Liver (tissue), 10 donors: ENCODE measurements at places on chromosomes 11 and 22. TPM values are rescaled to one million over a fixed set of nuclear protein-coding genes. Genes with fewer than 3 reads are reported as not detected.

Gene FAM181B
- under 0.01 TPM for total RNA-seq

Gene MOV10L1
- total RNA-seq: 0.47 TPM

Gene CDC42EP1
- total RNA-seq: 18.8 TPM

Gene ACR
- total RNA-seq: 0.17 TPM

Gene MS4A4A
- total RNA-seq: 8.6 TPM

Gene CTSD
- 374 TPM for total RNA-seq

Gene SDHAF2
- total RNA-seq: 25.5 TPM

Gene HBD
- total RNA-seq: not detected

Gene NNMT
- total RNA-seq: 2,438 TPM

Gene WBP2NL
- 0.33 TPM for total RNA-seq

DNA sequence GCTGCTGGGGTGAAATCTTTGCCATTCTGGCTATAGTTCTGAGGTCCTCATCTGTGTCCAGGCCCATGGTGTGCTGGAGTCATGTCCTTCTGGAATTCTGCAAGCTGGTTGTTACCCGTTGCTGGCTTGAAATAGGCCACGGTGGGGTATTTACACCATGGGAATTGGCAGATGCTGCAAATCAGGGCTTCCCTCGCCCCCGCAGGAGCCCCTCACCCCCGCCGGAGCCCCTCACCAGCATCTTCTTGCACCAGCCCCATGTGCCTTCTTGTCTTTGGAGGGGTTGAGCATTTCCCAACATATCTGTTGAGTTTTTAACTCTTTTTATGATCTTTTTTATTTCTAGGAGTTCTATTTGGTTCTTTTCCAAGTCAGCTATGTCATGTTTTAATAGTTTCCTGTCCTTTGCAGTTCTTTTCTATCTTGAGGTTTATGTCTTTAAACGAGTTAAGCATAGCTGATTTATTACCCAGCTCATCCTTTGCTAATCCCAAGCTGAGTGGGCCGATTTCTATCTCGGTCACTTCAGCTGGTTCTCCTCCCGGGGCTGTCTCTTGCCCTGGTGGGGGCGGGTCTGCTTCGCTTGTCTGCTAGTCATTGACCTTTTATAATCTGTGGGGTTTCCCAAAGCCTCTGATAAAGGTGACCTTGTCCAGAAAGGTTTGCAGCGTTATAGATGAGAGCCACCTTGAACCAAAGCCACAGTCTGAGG is 17.6 kb downstream of the ANO1 start:
- DNase-seq: no peak

DNA sequence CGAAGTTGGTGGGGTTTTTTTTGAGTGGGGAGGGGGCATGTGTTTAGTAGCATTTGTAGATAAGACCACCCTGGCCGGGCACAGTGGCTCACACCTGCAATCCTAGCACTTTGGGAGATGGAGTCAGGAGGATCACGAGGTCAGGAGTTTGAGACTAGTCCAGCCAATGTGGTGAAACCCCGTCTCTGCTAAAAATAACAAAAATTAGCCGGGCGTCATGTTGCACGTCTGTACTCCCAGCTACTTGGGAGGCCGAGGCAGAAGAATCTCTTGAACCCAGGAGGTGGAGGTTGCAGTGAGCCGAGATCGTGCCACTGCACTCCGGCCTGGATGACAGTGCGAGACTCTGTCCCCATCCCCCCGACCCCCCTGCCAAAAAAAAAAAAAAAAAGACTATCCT is 34.6 kb downstream of the CECR2 start:
- DNase-seq: no peak

DNA sequence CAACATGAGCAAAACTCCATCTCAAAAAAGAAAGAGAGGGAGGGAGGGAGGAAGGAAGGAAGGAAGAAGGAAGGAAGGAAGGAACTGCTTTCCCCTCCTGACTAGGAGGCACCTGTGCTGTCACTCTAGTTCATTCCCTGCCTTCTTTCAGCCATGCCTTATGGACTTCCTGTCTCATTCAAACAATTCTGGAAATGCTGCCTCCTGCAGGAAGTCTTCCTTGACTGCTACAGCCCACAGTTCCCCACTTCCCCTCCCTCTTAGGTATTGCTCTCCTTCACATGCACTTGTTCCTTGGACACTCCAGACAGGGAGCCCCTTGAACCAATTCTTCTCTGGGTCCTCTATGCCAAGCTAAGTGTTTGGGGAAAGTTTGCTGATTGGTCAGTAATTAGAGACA is 31.6 kb upstream of the WNT11 start:
- no peak for DNase-seq

GRCh38 chr22:37020192-37020479 is 594 bp downstream of the MPST start:
- DNase-seq: no peak

DNA sequence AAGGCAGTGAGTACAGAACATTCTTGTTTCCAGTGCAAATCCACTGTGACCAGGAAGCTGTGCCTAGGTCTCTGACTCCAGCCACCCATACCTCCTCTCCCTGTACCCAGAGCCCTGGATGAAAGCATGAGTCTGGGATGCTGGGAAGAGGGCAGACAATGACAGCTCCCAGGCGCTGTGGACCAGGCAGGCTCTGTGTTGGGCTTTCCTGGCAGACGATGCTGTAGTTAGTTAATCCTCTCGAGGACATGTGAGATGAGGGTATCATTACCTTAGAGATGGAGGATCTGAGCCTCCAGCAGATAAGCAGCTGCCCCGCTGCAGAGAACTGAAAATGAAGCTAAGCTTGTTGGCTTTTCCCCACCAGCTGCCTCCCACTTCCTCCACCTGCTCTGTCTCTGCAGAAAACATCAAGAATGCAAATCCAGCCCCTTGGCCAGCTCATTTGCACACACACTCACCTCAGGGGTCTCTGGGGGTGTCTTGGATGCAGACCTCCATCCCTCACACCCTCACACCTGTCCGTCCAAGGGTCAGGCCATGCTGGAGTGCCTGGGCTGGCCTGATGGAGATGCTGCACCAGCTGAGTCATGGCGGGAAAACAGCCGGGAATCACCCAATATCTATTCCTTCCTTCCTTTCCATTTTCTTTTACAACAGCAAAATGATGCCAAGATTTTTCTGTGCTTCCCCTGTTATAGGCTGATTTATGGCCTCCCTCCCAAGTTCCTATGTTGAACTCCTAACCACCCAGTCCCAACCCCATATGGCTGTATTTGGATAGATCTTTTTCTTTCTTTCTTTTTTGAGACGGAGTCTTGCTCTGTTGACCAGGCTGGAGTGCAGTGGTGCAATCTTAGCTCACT is 94.9 kb upstream of the SEPTIN5 start:
- no peak for DNase-seq

DNA sequence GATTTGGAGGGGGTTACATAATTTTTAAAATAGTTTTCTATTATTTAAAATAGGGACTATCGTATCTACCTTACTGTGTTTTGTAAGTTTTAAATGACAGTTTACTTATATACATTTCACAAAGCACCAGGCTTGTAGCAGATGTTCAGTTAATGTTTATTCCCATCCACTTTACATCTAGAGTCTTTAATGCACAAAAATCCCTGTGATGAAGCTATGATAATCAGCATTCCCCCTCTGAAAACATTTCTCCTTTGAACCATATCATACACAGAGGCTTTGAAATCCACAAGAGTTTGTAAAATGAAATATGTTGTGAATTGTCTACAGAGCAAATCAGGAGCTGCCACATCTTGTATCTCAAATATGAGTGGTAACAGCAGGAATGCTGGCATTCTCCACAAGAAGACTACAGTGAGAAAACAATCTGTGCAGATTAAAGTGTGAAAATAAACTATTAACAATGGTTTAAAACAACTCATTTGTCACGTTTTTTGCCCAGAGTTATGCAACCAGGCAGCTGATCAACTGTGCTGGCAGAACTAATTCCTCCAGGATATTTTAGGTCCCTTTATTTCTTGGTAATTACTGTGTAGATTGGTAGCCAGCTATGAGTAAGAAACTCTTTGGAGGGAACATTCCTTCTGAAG is 699.1 kb upstream of the ARHGAP42 start:
- no peak for DNase-seq

GRCh38 chr22:45772743-45773142 is 101.1 kb downstream of the ATXN10 start:
- no peak for DNase-seq

DNA sequence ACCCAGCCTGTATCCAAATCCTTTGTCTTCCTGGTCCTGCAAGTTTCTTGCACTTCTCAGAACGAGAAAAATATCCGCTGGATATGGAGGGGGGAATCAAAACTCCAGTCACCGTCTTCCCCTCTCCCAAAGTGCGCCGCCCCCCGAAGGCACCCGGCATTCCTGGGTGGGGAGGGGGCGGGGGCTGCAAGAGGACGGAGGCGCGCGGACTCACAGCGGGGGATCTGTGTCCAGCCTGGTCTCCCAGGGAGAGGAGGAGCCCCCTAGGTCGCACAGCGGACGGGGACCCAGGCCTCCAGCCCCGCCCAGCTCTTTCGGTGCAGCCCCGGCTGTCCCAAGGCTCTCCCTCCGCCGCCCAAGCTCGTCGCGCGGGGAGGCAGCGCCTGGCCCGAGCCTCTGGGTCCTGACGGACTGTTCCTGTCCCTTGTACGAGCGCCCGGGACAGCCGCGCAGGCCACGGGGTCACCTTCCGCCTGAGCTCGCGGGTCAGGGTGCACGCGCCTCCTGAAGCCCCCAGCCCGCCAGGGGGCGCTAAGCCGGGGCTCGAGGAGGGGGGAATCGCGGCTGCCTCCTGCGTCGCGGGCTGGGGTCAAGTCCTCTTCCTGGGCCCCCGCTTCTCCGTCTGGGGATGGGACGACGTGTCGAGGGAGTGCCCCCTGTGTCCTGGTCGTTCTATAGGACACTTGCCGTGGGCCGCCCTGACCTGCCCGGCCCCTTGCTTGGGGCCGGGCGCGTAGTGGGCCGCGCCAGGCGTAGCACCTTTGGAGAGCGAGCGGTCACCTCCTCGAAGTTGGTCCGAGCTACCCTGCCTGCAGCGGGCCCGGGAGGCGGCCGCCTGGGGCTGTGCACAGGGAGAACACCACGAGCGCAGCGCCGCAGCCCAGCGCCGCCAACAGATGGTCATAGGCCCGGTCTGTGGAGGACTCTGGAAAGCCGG is 2.4 kb upstream of the WNT11 start:
- peak; percentile 75 for DNase-seq

DNA sequence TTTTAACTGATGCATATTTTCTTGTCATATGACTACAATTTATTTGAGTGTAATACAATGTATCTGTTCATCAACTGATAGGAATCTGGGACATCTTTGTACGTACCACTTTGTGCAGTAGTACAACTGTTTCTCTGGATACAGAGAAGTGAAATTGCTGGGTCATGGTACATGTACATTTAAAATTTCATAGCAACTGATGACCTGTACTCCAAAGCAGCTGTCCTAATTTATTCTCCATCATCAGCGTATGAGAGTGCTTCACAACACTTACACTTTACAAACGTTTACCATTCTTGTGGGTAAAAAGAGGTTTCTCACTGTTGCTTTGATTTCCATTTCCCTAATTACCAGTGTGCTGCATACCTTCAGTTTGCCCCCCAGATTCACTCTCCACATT is 552.8 kb upstream of the CADM1 start:
- DNase-seq: no peak

DNA sequence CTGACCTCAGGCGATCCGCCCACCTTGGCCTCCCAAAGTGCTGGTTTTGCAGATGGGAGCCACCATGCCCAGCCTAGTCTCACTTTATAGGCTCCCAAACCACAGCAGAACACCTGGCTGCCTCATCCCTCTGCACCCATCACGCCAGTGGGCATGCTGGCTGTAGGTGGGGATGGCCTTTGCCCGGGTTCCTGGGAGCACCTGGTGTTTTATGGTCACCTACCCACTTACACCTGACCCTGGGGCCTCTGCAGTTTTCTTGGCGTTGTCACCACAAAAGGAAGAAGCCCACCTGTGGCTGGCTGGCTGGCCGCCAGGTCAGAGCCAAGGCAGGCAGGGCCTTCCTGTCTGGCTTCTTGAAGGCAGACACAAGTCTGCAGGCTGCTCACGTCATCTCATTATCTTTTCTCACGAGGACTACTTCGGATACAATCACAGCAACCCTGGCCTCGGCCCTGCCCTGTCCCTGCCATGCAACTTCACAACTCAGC is 8.2 kb downstream of the RRP7A start:
- DNase-seq: no peak

DNA sequence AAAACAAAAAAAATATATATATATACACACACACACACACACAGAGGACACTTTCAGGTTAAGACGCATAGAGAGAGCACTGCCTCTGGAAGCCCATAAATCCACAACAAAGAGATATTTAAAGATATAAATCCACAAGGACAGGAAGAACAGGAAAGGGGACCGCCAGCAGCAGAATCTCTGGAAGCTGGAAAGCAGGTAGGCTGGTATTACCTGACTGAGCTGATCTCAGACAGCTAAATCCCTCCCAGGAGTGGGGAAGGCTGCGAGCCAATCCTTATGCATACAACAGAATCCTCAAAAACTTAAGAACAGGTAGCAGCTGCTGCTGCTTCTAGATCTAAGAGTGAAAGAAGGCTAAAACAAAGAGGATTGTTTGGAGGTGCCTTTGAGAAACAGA is 1.8 kb upstream of the MCAT start:
- DNase-seq: no peak

- DNase-seq: no peak
Measured at GRCh38 chr22:31615940-31616314, 46.1 kb downstream of the PISD start.

DNA sequence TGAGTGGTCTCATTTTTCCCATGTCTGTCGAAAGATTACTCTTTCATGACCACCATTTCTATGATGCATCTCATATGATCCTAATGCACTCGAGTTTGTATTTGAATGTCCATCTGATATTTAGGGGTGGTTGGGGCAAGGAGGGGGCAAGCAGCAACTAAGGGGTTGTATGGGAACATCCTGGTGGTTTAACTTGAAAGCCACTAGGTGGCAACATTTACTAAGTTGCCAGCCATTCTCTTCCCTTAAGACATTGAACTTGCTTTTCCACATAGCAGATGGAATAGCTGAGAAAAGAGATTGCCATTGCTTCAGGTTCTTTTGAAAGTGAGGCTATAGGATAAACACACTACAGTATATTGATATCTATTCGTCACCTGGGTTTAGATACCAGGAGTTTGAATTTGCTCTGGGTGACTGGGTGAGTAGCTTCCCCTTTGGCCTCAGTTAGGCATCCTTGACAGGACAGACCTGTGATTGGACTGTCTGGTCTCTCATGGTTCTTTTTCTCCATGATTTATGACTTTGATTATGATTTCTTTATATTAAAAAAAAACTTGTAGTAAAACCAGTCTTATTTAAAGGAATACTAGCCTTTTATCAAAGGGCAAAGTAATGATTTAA is 32.4 kb downstream of the NF2 start:
- no peak for DNase-seq

GRCh38 chr22:44464000-44464399 is 34.0 kb downstream of the RTL6 start:
- DNase-seq: no peak

GRCh38 chr22:37309211-37310074 is 27.1 kb downstream of the CYTH4 start:
- DNase-seq: no peak

GRCh38 chr11:6210274-6210955 is 5.1 kb downstream of the C11orf42 start:
- no peak for DNase-seq
